ENCODE measurements at places on chromosomes 16 and 17.

- no peak for DNase-seq
Observed at GRCh38 chr17:79150799-79151198, 76.2 kb downstream of the ENGASE start.

GRCh38 chr16:60674241-60674640 is 1362.0 kb downstream of the CDH8 start:
- DNase-seq: peak; percentile 57

GRCh38 chr17:50109785-50110184 is 14.6 kb downstream of the PDK2 start:
- no peak for DNase-seq

DNA sequence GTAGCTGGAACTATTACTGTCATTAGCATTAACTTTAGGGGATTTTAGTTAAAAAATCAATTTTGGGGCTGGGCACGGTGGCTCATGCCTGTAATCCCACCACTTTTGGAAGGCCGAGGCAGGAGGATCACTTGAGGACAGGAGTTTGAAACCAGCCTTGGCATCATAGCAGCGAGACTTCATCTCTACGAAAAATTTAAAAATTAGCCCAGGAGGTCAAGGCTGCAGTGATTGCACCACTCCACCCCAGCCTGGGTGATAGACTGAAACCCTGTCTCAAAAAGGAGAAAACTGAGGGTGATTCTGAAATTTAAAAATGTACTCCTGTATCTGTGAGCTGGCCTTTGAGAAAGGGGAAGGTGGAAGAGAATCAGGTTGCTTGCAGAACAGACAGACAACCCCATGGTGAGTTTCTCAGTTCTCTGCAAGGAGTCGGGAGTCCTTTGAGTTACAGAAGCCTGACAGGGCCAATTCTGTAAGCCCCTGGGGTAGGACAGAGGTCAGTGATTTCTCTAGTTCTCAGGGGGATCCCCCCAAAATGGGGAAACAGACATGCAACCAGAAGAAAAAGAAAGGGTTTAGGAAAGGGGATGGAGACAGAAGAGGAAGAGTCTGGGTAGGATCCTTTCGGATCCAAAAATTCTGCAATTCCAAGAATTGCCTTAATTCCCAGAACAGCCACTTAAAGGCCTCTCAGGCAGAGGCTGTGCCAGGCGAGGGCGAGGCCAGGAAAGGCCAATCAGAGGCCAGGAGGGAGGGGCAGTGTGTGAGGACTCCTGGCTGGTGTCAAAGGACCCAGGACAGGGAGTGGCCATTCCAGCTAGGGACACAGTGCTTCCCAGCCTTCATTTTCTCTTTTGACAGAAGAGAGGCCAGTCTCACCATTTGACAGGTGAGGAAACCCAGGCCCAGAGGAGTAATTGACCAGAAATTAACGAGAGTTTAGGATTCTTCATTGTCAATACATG is 6.7 kb downstream of the NUPR1 start:
- DNase-seq: no peak

DNA sequence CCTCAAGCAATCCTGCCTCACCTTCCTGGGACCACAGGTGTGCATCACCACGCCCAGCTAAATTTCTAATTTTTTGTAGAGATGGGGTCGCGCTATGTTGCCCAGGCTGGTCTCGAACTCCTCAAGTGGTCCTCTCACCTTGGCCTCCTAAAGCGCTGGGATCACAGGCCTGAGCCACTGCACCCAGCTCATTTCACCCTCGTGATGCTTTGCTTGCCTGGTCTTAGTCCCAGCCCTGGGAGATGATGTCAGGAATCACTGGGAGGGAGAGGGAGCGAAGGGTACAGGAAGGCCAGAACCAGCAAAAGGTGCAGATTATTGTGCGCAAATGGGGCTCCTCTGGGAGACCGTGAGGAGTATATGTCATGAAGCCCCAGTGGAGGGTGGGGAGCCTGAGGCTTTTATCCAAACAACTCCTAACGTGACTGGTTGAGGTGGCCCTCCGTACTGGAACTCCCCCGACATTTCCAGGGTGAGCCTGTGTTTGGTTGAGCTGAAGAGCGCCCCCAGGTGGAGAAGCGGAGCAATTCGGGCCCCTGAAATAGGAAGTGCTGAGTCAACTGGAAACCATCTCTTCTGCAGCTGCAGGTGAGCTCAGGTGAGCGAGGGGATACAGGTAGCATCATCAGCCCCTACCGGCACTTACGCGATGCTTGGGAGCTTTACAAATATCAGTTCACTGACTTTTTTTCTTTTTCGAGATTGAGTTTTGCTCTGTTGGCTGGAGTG is 41.2 kb upstream of the HAPSTR1 start:
- DNase-seq: no peak

GRCh38 chr16:66894948-66895688 is 14.8 kb downstream of the PDP2 start:
- DNase-seq: peak; percentile 79

GRCh38 chr16:83807327-83807709 is 460 bp upstream of the HSBP1 start:
- no peak for DNase-seq

DNA sequence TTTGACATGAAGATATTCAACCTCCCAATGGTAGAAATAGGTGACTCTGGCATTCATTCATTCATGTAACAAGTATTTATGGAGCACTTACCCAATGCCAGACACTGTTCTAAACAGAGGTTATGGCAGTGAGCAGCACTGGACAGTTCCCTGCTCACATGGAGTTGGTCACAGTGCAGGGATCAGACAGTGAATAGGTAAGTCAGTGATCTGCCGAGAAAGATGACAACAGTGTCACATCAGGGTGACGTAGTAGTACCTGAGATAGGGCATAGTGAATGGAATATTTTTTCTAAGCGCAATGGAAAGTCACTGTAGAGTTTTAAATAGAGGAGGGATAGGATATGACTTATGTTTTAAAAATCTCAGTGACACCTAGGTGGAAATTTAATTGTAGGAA is 791.4 kb upstream of the RBFOX1 start:
- no peak for DNase-seq

DNA sequence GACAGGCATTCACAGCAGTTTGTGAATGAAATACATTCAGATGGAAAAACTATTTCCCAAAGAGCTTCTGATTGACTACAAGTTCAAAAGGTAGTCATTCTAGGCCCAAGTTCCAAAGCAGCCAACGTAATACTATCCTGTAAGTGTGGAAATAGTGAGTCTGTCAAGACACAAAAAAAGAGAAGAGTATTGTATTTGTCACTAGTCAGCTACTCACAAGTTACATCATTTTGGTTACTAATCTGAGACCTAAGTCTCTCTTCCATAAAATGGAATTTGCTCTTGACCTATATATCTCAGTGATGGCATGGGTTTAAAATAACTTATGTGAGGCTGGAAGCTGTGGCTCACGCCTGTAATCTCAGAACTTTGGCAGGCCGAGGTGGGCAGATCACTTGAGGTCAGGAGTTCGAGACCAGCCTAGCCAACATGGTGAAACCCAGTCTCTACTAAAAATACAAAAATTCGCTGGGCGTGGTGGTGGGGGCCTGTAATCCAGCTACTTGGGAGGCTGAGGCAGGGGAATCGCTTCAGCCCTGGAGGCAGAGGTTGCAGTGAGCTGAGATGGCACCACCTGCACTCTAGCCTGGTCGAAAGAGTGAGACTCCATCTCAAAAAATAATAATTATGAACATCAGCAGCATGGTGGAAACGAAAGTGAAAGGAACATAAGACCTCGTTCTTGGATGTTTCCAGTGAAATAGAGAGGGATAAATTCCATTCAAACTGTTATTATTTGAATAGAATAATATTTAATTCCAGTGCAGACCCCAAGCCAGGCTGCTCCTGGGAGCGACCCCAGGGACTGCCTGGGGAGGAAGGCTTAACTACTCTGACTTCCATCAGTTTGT is 2.9 kb downstream of the CMC2 start:
- DNase-seq: no peak

DNA sequence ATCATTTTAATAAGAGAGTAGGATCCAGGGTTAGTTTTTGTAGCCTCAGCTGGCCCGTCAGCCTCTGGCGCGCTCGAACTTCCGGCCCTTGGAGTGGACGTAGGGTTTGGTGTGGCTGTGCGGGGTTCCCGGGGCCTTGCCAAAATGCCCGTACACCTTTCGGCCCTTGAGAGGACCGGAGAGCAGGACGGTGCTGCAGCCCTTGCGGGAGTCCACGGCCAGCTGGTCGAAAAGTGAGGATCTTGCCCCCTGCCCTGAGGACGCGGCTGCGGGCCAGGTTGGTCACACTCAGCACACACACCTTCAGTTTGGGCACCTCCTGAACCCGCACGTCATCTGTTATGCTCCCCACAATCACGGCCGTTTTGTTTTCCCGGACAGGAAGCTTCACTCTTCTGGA is 42.2 kb upstream of the CNTNAP4 start:
- no peak for DNase-seq

DNA sequence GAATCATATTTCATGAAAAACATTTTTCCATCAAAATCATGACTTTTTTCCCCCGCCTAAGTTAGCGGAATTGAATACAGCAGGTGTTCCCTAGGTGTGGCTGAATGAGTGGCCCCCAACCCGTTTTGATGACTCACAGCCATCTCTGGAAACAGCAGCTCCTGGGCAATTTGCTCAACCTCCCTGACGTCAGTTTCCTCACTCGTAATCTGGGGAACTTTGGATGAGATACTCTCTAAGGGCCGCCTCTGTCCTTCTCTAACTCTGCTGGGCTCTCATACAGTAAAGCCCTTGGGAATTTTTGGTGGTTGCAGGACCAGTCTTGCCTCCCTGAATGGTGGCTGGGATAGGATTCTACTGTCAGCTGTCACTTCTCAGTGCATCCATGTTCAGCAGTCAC is 11.6 kb upstream of the NTN1 start:
- DNase-seq: no peak

- no peak for DNase-seq
Observed at GRCh38 chr16:81676883-81677737, 102.0 kb upstream of the PLCG2 start.

DNA sequence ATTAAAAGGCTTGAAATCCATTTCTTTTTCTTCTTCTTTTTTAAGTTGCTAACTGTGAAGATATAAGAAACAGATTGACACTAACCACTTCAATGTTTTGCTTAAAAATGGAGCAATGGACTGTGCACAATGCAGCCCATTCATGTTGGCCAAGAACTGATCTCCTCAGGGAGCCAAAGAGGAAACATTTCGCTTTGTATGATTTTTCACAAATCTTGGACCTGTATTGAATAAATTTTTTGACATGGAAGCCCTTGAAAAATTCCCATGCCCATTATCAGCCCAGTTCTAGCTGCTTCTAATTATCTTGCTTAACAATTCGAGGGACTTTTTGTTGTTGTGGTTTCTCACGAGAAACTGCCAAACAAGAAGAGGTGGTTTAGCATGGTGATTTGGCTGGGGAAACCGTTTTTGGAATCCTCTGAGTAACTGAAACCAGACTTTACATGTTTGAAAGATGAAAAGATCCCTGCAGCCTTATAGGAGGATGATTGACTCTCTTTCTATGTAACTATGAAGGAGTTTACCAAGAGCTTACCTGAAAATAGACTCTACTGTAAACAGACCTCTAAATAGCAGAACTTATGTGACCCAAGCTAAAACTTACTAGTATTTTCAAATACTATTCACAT is 1389.4 kb upstream of the GOT2 start:
- no peak for DNase-seq

Data from kidney tubule cell (primary cell).